ENCODE measurements at places on chromosomes 3 and 15.

GRCh38 chr3:193377591-193377990, 962 bp downstream of the ATP13A5 start:
- DNase-seq = no peak

DNA sequence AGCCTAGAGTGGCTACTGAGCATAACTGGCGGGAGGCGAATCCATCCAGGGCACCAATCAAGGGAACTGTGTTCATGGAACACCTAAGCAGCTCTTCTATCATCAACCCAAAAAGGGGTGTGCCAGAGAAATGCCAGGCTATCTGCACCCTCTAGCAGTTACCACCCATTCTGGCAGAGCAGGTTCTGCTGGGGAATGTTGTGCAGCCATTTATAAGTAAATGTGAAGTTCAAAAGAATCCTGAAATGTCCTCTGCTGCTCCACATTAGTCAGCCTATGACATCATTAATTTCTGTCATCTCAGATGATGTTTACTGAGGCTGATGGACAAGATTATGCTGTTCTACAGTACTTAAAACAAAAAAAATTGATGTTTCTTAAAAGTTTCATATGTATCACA, 7.7 kb downstream of the SKIC8 start:
- no peak for DNase-seq

DNA sequence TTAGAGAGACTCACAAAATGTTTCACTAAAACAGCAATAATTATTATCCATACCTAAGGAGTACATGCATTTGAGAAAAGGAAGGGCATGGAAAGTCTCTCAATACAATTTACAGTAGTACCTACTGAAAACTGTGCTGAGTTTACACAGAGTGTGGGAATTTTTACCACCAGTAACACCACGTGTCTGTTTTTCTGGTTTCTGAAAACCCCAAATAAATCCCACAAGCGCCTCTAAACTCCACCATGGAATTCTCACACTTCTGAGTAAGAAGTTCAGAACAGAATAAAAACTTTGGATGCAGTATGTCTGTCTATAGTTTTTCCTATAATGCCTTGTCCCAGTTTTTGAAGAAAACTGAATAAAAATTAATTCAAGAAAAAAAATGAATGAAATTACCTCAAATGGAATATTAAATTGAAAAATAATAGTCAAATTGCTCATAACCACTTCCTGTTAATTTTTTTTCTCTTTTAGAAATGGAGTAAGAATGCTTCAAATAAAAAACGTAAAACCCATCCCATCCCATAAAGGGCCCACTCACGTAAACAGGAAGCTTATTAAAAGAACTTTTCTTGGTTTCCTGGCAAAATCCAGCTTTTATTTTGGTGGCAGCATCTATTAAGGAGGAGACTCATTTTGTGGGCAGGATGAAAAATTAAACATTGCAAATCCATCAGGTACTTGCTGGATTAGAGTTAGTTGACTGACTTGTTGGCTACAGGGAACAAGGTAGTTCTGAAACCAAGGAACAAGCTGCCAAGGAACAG, 378.1 kb downstream of the TIGIT start:
- no peak for DNase-seq

GRCh38 chr3:139355476-139355875, 11.7 kb downstream of the MRPS22 start:
- no peak for DNase-seq

DNA sequence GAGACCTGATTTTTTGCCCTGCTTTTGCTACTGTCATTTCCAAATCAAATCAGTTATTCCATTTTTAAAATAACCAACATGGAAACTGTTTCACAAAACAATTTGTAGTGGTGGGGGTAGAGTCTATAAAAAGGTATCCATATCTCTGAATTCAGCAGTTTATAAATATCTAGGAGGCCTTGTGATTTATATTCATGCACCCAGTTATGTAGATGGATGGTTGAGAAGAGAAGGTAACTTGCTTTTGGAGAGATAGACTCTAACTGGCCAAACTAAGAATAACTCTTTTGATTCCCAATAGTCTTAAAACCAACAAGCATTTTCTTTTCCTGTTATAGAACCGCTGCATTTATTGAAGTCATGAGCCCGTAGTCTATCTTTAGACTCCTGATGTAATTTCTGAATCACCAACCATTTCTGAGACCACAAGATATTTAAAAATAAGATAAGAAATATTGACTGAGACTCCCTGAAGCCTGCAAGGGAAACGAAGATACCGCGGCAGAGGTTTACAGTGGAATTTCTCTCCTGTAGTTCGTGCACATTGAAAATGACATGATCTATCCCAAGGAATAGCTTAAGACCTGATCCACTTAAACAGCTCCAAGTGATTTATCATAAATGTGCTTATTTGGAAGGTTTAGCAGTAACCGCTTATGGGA, 68.5 kb downstream of the SAMMSON start:
- no peak for DNase-seq

- no peak for DNase-seq
These were observed 22.9 kb downstream of the DNAAF4 start for GRCh38 chr15:55484917-55485672.

GRCh38 chr3:119597548-119598288, at the start of gene PLA1A:
PLA1A (plus strand) TSS chr3:119597885; CDS start chr3:119597914, 29 bp downstream.
- no peak for DNase-seq

GRCh38 chr15:28935316-28935715, 49.5 kb downstream of the APBA2 start:
- DNase-seq = peak; percentile 34

GRCh38 chr3:141050576-141051442, at the start of gene SPSB4:
SPSB4 (plus strand) TSS chr3:141051347; CDS start chr3:141066105, 14,758 bp downstream.
- DNase-seq = peak; percentile 28

DNA sequence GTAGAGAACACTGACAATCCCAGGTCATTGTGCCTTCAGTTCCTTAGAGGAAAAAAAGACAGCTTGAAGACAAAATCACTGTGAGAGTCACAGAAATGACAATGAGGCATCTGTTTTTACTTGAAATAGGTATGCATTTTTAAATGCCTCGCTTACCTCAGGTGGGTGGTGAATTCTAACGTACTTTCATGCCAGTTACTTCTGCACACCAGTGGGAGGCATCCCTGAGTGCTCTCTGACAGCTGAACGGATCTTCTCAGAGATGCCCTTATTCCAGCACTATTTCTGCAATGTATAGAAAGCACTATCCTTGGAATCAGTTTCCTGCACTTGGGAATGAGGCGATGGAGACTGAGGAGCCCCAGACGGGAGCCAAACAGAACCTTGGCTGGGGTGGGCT, 16.2 kb downstream of the DPH3 start:
- no peak for DNase-seq

GRCh38 chr3:59234884-59235633, 185.2 kb upstream of the CFAP20DC start:
- DNase-seq = no peak
